HepG2 (cell line): ENCODE measurements at places on chromosomes 4 and X. TPM values are rescaled to one million over a fixed set of nuclear protein-coding genes. Genes with fewer than 3 reads are reported as not detected.

The CPE gene
- 94.9 and 268 TPM in 2 replicates for total RNA-seq

The CNGA2 gene
- total RNA-seq: not detected in 2 replicates

The GCNA gene
- 0.17 and 0.66 TPM in 2 replicates for total RNA-seq

The CCNB3 gene
- total RNA-seq: 0.04 and 0.11 TPM in 2 replicates

The ATP1B4 gene
- not detected in 2 replicates for total RNA-seq

The HMX1 gene
- not detected in 2 replicates for total RNA-seq

The POU4F2 gene
- total RNA-seq: not detected in 2 replicates

The HHIP gene
- total RNA-seq: not detected in 2 replicates

The SGMS2 gene
- 1.2 and 1.3 TPM in 2 replicates for total RNA-seq

The SLITRK4 gene
- not detected in 2 replicates for total RNA-seq

The HS3ST1 gene
- total RNA-seq: not detected in 2 replicates

The NKX6-1 gene
- total RNA-seq: not detected in 2 replicates

The IGFBP7 gene
- total RNA-seq: 0.32 and 1.1 TPM in 2 replicates

The NAP1L3 gene
- 0.10 and 0.13 TPM in 2 replicates for total RNA-seq

The PAGE1 gene
- 0.69 and 0.93 TPM in 2 replicates for total RNA-seq
